ENCODE measurements at places on chromosomes 6 and 20.

- DNase-seq = no peak
Observed at GRCh38 chr6:21505574-21505990, 88.0 kb upstream of the SOX4 start.

GRCh38 chr6:56688521-56688920, 45.8 kb upstream of the DST start:
- DNase-seq = no peak

DNA sequence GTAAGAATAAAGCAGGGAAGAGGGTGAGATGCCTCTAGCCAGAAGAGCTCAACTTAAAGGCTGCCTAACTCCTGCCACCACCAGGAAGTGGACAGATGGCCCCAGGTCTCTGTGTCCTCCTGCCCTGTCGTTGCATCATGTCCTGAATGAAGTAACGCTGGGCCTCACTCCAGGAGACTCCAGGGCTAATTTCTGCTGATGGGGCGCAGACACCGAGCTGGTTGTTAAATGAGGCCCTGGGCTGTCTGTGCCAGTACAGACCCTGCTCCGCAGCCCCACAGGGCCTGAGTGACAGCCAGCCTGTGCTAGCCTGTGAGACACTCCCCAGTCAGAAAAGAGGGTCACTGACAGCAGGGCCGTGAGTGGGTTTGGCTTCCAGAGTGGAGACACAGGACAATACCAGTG, 6.5 kb downstream of the IP6K3 start:
- no peak for DNase-seq

GRCh38 chr20:5171064-5171789, 44.4 kb downstream of the CDS2 start:
- no peak for DNase-seq

DNA sequence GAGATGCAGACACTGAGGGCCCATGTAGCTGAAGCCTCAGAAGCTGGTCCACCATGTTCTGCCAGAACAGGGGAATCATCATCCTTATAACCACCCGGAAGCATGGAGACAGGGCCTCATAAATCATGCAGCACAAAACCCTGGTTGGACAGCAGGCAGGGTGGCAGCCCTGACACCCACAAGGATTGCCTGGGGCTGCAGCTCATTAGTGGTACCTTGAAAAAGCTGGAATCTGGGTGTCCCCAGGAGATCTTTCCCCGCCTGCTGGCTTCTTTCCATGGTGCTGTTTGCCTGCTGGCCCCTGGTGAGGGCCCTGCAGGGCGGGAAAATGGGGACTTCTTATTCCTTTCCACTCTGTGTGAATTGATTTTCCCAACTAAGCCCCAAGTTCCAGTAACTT, 50.6 kb upstream of the GGTLC1 start:
- no peak for DNase-seq

- no peak for DNase-seq
Observed at GRCh38 chr6:85459224-85459901, 9.5 kb downstream of the NT5E start.

GRCh38 chr20:21507400-21508229, 6.2 kb downstream of the NKX2-2 start:
- no peak for DNase-seq

DNA sequence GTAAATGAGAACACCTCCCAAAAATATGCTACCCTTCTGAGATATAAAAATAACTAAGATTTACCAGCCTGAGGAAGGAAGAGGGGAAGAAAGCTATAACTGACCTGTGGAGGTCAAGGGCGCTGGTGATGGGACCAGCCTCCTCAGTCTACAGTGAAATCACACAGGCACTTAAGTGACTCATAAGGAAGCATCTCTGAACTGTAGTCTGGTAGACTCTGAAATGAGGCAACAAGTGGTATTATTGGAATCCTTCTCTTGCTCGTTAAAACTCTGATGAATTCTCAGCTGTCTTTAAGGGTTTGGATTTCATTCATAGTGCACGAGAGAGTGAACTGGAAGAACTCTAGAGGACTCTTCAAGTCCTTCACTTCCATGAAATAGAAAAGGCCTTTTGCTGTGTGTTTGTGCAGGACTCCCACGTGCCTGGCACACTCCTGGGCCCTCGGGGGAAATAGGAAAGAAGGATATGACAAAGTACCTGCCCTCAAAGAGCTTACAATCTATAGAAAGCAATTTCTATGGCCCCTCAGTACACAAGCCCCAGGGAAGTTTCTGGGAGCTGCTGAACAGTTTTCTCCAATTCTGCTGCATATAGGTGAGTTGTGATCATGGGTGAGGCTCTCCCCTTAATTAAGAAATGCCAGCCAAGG, 231.8 kb upstream of the RREB1 start:
- no peak for DNase-seq

DNA sequence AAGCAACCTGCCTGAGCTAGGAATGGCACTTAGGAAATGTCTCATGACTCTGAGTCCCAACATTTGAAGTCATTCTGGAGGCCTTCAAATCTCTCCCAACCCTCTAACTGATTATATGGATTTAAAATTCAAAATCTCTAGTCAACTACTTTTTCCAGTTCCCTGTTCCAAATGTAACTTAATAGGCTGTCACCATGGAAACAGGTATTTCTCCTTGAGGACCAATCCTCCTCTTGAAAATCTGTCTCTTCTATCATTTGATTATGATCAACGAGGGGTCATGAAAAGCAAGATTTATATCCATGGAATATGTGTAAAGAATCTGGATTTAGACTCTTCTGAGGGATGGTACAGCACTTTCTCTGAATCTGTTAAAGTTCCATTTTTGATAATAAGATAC, 127.3 kb upstream of the DTNBP1 start:
- no peak for DNase-seq

- no peak for DNase-seq
Observed at GRCh38 chr6:3646616-3647362, 104.7 kb downstream of the PXDC1 start.
